Erythroblast (primary cell): ENCODE measurements at places on chromosomes 3 and 15.

DNA sequence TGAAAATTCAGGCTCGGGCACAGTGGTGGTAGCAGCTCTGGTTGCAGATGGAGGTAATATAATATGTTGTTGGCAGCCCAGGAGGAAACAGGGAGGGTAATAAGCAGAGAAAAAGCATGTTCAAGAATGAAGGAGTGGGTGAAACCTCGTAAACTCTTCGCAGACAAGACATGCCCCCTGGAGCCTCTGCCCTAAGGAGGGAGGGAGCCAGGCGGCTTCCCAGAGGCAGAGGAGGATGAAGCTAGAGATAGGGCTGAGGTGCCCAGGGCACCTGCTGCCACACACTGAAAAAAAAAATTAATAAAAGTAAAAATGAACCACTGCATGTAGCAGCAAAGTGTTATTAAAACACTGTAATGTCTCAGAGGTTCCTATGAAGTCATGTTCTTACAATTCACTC is 137.3 kb downstream of the FOXP1 start:
- DNase-seq, result no peak

GRCh38 chr3:186487819-186488218 is 56.4 kb downstream of the CRYGS start:
- no peak for DNase-seq

DNA sequence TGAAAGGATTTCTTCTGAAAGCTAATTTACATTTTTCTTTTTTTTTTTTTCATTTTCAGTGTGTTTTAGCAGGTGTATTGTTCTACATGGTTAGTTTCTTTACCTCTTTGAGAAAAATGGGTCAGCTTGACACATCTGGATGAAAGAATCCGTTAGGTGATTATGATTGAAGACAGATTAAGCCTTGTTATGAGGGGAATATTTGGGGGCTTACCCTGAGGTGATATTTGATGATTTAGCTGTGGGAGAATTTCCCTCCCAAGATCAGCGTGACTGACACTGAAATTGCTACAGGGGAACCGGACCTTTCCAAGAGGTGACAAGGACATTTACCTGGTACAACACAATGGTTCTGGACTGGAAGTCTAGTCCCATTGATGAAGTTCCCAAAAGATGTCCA is 147.5 kb downstream of the NFKBIZ start:
- no peak for DNase-seq

DNA sequence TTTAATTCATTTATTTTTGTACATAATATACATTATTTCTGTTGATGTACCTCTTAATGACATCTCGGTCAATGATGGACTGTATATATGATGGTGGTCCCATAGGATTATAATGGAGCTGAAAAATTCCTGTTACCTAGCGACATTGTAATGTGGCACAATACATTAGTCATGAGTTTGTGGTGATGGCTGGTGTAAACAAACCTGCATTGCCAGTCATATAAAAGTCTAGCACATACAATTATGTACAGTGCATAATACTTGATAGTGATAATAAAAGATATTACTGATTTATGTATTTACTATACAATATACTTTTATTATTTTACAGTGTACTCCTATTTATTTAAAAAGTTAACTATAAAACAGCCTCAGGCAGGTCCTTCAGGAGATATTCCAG is 15.1 kb downstream of the TTC14 start:
- no peak for DNase-seq

DNA sequence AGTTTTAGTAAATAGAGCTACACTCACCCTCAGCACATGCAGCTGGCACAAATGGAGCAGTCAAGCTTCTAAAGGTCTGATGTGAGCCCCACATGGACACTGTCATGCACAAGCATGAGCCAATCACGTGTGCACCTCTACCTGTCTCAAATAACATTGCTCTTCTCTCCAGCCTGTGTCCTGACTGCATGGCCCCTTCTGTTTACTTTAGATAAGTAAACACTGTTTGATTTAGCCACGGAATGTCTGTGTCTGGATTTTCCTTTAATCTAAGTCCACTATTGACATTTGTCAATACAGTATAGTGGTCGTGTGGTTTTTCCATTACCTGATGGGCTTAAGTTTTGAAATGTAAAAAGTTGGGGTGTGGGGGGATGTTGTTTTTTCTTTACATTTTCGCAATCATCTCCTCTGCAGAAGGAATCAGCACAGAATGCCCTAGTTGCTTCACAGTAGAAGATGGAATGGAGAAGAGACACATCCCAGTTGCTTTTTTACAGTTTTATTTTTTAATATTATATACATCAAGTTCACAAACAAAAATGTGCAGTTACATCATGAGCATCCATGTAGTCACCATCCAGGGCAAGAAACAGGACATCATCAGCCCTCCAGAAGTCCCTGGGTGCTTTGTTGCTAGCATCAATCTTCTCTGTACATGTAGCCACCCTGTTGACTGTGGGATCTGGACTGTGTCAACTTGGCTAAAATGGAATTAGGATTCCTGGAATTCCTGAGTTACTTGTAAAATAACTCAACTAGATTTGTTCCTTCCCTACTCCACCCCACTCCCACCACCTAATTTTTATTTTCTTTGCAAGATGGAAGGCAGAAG is 146.1 kb downstream of the UACA start:
- no peak for DNase-seq

GRCh38 chr15:63189941-63190768 is 749 bp downstream of the RAB8B start:
- DNase-seq, result peak; percentile 76

- no peak for DNase-seq
These were observed 114.3 kb downstream of the LIPC start for GRCh38 chr15:58546066-58546591.

DNA sequence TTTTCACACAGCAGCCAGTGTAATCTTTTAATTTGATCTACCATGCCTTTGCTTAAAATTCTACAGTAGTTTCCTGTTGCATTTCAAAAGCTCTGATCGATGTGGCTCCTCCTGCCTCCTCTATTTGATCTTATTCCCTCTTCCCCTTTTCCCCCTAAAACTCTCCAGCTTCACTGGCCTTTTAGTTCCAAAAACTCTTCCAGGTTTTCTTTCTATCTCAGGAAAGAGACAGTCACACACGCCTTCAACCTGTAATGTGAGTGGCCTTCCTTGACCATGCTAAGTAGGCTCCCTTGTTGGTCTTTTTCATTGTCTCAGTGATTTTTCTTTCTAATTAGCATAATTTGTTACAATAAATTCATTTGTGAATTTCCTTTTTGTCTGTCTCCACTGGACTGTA is 985 bp downstream of the TEX9 start:
- DNase-seq, result no peak

GRCh38 chr3:10976770-10977169 is 15.8 kb upstream of the SLC6A1 start:
- no peak for DNase-seq

- no peak for DNase-seq
These were observed 80.7 kb downstream of the NR1I2 start for GRCh38 chr3:119862616-119863015.

- peak; percentile 47 for DNase-seq
These were observed 917 bp downstream of the LNP1 start for GRCh38 chr3:100402256-100402655.

DNA sequence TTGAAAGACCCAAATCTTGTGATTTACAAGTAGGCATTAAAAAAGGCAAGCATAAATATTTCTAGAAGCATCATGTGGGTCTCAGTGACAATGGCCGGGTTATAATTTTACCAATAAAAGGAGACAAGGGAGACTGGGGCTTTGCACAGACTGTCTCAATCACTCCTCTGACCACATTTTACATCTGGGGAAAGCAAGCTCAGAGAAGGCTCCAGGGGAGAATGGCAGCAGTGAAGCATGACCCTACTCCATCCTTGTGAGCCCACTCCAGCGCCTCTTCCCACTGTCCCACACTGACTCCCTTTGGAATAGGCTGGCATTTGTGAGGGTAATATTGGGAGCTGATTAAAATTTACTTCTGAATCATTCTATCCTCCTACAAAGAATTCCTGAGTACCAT is 61.8 kb downstream of the SATB1 start:
- no peak for DNase-seq

- DNase-seq, result no peak
These were observed 1102.2 kb downstream of the TUSC7 start for GRCh38 chr3:117811786-117812185.

- DNase-seq, result no peak
These were observed 30.1 kb upstream of the FGD5 start for GRCh38 chr3:14788644-14789043.

- no peak for DNase-seq
These were observed 15.6 kb downstream of the THBS1 start for GRCh38 chr15:39596358-39597051.

GRCh38 chr3:148648685-148649352 is 48.9 kb upstream of the AGTR1 start:
- no peak for DNase-seq

DNA sequence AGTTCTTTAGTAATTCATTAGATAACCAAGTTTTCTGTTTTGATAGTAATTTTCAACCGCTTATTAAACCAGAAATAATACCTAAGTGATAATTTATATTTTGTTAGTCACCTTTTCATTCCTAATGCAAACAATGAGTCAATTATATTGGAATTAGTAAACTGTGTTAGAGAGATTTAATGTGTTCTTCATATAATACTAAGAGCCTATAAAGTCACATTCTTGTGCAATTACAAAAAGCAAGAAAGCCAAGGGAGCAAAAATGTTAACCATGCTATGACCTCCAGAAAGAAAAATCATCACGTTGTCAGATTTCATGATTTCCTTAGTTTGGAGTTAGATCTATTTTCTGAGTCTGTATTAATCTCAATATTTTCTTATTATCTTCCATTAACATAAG is 108.8 kb upstream of the SAMMSON start:
- DNase-seq, result no peak

GRCh38 chr3:112635674-112636073 is 5.3 kb downstream of the CCDC80 start:
- no peak for DNase-seq

- DNase-seq, result peak; percentile 71
These were observed 384.1 kb downstream of the PLOD2 start for GRCh38 chr3:145776782-145777408.

GRCh38 chr15:37099319-37100108 is 835 bp downstream of the MEIS2 start:
- peak; percentile 61 for DNase-seq

DNA sequence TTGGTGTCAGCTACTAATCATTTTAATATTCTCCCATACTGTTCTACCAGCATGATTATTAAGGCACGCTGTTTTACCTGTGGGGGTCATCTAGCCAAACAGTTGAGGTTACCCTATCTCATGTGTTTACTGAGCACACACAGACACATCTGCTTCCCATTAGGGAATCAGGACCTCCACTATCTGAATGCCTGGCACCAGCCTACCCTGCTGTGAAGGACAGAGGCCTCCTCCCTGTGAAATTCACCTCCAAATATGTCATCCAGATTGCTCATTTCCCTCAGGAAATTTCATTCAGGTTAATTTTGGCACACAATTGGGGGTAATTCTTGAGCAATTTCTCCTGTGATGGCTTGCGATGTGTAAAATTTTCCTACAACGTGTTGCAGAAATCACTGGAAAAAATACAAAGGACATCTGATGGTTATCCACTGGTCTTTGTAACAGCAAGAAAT is 155.6 kb upstream of the NR2E3 start:
- DNase-seq, result no peak

DNA sequence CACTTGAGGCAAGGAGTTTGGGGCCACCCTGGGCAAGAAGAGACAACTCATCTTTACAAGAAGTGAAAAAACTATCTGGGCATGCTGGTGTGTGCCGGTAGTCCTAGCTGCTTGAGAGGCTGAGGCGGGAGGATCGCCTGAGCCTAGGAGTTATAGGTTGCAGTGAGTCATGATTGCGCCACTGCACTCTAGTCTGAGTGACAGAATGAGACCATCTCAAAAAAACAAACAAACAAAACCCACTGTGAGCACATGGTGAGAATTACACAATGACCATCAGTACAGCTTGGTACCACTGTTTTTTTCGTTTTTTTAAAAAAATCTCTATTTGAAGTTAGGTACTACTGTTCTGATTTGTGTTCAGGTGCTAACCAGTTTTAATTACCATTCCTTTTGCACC is 13.6 kb downstream of the VPS39 start:
- peak; percentile 27 for DNase-seq

DNA sequence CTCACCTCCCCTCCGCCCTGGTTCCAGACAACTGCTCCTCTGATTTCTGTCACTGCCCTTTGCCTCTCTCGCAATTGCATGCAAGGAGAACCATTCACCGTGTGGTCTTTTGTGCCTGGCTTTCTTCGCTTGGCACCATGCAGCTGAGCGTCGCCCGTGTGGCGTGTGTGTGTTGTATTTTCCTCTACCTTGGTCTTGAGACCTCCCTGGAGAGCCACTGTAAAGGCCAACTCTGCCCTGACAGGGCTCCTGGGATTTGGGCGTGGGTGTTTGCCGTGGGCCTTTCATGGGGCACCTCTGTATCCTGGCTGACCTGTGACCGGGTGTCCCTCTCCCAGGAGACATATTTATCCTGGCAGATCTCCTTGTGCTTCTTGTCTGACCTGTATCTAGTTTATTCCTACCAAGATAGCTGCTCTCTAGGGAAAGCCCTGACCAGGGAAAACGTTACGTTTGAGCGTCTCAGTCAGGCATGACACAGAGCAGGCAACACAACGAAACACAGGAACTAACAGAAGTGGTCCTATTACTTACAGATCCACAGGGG is 2.0 kb upstream of the PIGZ start:
- no peak for DNase-seq

- no peak for DNase-seq
These were observed 53.4 kb upstream of the APEH start for GRCh38 chr3:49620728-49621127.

GRCh38 chr3:130725746-130726145 is 20.9 kb downstream of the PIK3R4 start:
- no peak for DNase-seq

DNA sequence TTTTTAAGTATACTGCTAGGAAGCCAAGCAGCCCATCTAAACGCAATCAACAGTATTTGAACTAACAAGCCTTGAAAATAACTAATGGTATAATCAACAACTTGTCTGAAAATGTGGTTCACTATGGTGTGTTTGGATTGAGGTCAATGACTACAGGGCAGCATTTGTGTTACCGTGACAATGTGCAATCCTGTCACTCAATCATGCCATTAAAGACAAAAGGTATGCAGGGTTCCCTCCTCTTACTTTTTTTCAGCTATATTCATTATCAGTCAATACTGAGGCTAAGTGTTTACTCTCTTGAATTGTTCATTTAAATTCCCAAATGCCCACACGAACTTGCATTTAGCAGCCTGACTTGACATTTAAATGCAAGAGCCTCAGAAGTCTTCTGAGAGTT is 1099.3 kb upstream of the EPHA6 start:
- no peak for DNase-seq

- DNase-seq, result no peak
These were observed 192.8 kb upstream of the LINGO1 start for GRCh38 chr15:77825546-77825945.
